ENCODE measurements at places on chromosomes 5 and 9. TPM values are rescaled to one million over a fixed set of nuclear protein-coding genes. Genes with fewer than 3 reads are reported as not detected.

PTGS1 gene
- 0.71 TPM for total RNA-seq

CDC25C gene
- total RNA-seq = 14.9 TPM

DNA sequence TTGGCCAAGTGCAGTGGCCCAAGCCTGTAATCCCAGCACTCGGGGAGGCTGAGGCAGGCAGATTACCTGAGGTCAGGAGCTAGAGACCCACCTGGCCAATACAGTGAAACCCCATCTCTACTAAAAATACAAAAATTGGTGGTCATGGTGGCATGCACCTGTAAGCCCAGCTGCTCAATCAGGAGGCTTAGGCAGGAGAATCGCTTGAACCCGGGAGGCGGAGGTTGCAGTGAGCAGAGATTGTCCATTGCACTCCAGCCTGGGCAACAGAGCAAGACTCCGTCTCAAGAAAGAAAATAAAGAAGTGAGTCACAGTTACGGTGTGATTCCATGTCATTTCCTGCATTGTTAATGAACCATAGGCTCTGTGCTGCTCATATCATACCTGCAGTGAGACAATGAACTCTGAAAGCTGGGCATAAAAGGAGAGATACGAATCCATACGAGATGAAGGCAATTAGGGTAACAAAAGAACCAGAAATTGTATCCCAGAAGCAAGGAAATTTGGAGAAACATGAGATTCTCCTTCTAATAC, 44.6 kb downstream of the TIMD4 start:
- H3K36me3 ChIP-seq = no peaks in the 10 kb centered on the region
- no peaks in the 10 kb centered on the region for H3K27me3 ChIP-seq

PCDHA13 gene
- 2.3 TPM for total RNA-seq

DNA sequence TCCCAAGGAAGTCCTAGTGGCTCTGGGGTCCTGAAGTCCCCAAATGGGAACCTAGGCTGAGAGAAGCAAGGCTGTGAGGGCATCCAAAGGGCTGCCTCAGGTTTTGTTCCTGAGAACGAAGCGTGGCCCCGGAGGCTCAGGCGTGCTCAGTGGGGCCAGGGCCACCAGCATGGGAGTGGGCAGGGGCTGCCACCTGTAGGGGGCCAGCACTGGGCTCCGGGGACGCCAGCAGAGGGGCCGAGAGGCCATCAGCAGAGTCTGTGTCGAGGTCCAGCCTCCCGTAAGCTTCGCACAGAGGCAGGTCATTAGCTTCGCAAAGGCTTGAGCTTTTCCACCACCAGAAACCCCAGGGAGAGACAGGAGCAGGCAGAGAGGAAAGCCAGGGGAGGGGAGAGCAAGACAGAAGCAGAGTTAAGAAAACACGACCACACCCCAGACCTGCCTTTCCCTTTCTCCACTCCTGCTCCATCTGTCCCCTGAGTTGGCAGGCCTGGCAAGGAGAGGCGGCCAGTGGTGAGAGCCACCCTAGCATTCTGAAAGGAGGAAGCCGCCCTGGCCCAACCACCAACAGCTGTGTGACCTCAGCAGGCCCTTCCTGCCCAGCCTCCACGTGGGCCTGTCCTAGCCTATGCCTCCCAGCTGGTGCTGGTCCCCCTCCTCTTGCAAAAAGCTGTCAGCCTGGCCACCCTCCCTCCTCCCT, 5.5 kb upstream of the SURF6 start:
- H3K36me3 ChIP-seq = peaks cover 16% of the 10 kb centered on the region
- H3K27me3 ChIP-seq = no peaks in the 10 kb centered on the region
- no peak overlapping the region for H3K4me3 ChIP-seq
- no peak overlapping the region for H3K27ac ChIP-seq
- no peak for DNase-seq

Data from Calu3 (cell line).